ENCODE measurements at places on chromosomes 7 and 10. TPM values are rescaled to one million over a fixed set of nuclear protein-coding genes. Genes with fewer than 3 reads are reported as not detected.

TDRD1 gene
- total RNA-seq, result 4.0 TPM

DNA sequence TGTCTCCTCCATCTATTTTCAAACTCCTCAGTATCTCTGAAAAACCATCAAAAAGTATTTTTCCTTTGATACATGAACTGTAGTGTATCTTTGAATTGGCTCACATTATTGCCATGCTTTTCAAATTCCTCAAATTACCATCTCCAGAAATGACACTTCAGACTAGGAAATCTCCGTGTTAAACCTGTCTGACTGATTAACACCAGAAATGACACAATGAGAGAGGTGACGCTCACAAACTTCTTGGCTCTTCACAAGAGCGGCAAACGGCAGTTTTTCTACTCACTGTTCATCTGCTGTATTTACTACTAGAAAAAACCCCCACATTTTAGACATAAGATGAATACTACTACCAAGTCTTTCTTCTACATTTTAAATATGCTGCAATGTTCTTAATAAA, 56.6 kb downstream of the MKX start:
- DNase-seq, result no peak

- DNase-seq, result no peak
Observed at GRCh38 chr7:39413636-39414223, 152.5 kb upstream of the YAE1 start.

PARD3 gene
- total RNA-seq, result 34.6 TPM

GFRA1 gene
- total RNA-seq, result 7.3 TPM

- DNase-seq, result no peak
Observed at GRCh38 chr7:107926481-107926880, 35.5 kb downstream of the DLD start.

DNA sequence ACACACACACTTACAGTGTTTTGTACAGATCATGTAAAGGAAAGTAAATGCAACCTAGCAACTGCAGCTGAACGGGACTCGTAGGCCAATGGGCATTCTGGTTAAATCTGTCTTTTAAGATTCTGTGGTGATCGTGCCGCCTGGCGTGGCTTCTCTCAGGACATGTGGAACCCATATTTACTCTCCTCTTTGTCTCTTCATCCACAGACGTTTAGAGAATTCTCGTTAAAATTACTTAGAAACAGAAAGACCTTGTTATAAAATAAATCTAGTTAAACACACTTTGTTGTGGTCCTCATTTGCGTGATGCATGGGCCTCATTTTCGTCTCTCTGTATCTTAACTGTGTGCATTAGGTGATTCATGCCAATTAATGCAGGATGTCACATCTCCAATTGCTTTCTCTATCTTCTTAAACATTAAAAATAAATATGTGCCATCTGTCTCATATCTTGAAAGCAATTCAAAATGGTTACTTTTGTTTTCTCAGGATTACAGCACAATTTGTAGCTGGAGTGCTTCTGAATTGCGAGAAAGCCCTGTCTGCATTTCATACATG, 11.5 kb downstream of the KLF6 start:
- DNase-seq, result no peak

DNA sequence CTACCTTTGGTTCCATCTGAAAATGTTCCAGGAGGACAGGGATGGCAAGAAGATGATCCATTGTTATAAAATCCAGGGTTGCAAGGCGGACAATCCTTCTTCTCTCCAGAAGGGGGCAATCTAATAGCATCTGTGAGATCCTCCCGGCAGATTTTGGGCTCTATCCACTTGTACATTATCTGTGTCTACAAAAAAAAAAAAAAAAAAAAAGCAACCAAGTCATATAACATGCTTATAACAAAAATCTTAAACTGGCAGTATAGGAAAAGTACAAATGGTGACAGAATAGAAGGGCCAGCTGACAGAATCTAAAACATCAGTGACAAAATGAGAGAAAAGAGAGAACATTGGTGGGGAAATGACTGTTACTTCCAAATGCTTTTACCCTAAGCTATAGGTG, 132.7 kb downstream of the ELAPOR2 start:
- DNase-seq, result no peak

SPDYE8 gene
- total RNA-seq, result not detected

- DNase-seq, result no peak
Observed at GRCh38 chr10:125599194-125599593, 83.8 kb downstream of the TEX36 start.

DNA sequence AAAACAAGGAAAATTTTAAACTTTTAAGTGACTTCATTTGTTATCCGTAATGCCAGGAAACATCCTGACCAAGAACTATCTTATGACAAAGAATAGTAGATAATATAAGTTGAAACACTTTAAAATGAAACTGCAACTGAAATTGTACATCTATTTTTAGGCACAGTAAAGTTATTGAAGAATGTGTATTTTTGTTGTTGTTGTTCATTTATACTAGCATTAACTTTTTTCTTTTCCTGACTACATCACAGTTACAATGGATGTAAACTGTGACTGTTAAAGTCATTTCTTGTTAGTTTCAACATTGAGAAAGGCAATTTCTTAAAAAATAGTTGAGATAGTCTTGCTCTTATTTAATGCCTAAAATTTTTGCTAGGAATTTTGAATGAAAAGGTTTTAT, 2.6 kb downstream of the CPED1 start:
- no peak for DNase-seq

MALRD1 gene
- 1.1 TPM for total RNA-seq

PGAM2 gene
- 1,123 TPM for total RNA-seq

GRCh38 chr10:52955337-52955736, 182.8 kb upstream of the MBL2 start:
- no peak for DNase-seq

XPNPEP1 gene
- total RNA-seq, result 43.6 TPM

ACTR3C gene
- 5.7 TPM for total RNA-seq

CC2D2B gene
- 0.22 TPM for total RNA-seq

DNA sequence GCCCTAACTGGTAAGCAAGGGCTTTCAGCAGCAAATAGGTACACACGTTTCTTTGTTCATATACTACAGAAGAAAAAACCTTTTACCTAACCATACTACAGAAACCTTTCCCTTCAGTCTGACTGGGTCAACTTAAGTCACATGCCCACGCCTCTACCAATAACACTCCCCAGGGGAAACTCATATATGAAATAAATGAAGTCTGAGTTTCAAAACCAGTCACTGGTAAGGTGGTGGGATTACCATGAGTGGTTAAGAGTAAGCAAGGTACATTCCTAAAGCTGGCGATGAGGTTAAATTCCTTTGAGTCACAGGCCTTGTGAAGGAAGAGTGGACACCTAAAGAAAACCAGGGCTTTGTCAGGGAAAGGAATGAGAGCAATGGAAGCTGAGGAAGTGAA, 21.4 kb upstream of the KIF20B start:
- no peak for DNase-seq

DNA sequence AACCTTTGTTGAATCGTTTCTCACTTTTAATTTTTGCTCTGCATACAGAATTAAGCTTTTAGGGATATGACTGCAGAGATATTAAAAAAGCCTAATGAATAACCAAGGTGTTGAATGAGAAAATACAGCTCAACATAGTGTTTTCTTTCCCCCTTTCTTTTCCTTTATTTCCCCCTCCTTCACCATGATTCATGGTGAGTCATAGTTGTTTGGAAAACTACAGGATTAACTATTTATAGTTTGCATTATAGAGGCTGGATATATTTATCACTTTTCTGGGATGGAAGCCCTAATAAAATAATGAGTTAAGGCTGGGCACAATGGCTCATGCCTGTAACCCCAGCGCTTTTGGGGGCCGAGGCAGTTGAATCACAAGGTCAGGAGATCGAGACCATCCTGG, 115.0 kb downstream of the DNAJB9 start:
- DNase-seq, result no peak

- no peak for DNase-seq
Observed at GRCh38 chr10:3119796-3120459, 52.6 kb downstream of the PFKP start.

FGFR2 gene
- total RNA-seq, result 0.70 TPM

- no peak for DNase-seq
Observed at GRCh38 chr7:35848725-35849124, 47.9 kb downstream of the SEPTIN7 start.

GRCh38 chr7:23044581-23044980, 30.7 kb upstream of the HYCC1 start:
- DNase-seq, result no peak

ECD gene
- total RNA-seq, result 15.3 TPM

CDK5 gene
- 6.7 TPM for total RNA-seq

- DNase-seq, result no peak
Observed at GRCh38 chr10:34151931-34152330, 663.2 kb downstream of the PARD3 start.

DNA sequence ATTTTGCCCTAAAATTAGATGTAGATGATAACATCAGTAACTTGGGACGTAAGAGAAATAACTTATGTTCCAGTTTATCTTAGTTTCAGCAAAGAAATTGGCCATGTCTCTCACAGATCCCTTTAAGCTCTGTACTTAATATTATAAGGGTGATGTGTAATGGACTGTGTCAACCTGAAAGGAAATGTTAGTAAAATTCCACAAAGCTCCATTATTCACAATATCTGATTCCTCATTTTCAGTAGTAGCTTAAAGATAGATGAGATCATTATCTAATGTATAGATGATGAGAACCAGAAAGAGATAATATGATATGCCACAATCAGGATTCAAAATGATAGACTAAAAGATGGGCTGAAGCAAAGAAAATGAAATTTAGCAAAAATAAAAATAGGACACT, 316.8 kb upstream of the CHRM2 start:
- DNase-seq, result no peak

DNA sequence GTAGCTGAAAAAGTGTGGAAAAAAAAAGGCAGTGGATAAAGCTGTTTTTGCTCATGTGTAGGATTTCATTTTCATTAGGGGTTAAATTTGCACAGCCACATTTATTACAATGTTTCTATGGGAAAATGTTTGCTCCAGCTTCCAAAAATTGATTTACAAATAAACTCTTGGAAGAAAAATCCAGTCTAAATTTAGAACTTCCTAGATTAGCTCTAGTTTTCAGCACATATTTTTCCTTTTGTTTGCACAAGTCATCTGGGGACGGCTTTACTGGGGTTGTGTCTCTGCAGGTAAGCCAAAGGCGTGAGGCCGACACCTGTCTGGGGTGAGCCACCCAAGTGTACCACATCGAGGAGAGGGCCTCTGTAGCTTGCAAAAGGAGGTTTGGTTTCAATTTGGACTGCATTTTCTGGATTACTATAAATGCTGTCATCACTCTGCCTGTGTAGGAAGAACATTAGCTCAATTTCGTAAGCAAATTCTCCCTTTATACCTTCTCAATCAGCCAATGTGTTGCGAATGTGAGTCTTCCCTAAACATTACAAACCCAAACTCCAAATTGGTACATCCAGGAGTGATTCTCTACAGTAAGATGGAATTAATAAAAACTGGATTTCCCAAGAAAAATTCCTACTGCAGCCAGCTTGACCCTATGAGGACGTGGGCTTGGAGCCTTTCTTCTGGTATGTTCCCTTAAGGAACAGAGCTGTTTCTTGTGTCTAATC, 89.5 kb upstream of the ZNF438 start:
- no peak for DNase-seq

EN2 gene
- 0.11 TPM for total RNA-seq

GRCh38 chr10:107022600-107023354, 141.7 kb downstream of the SORCS1 start:
- no peak for DNase-seq

DNA sequence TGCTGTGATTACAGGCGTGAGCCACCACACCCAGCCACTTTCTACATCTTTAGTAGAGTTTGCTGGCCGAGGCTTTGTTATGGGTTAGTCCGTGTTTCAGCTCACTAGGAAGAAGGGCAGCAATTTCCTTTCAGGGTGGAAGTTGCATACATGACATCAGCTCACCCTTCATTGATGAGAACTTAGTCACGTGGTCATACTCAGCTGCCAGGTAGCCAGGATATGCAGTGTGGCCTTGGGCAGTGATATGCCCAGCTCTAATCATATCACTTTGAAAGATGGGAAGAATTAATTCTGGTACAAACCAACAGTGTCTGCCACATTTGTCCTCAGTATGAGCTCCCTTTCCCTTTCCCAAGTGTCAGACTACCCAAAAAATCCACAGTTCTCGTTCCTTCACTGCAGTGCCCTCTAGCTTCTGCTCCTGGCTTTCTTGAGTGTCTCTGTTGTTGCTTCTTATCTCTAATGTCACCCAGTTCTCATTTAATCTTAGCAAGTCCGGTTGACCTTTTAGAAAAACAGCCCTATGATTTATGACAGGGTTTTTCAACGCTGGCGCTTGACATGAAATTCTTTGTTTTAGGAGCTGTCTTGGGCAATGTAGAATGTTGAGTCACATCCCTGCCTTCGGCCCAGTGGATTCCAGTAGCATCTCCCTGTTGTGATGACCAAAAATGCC, 108.7 kb upstream of the ITGB1 start:
- DNase-seq, result no peak

RBM17 gene
- total RNA-seq, result 65.7 TPM

- no peak for DNase-seq
Observed at GRCh38 chr7:92051655-92052054, 82.6 kb downstream of the CYP51A1 start.

HTR5A gene
- total RNA-seq, result not detected

GRCh38 chr7:122363144-122363543, 58.6 kb upstream of the FEZF1 start:
- DNase-seq, result no peak

GRCh38 chr10:113304726-113305125, 248.1 kb upstream of the HABP2 start:
- no peak for DNase-seq

- no peak for DNase-seq
Observed at GRCh38 chr10:34740321-34740720, 74.8 kb downstream of the PARD3 start.

DNA sequence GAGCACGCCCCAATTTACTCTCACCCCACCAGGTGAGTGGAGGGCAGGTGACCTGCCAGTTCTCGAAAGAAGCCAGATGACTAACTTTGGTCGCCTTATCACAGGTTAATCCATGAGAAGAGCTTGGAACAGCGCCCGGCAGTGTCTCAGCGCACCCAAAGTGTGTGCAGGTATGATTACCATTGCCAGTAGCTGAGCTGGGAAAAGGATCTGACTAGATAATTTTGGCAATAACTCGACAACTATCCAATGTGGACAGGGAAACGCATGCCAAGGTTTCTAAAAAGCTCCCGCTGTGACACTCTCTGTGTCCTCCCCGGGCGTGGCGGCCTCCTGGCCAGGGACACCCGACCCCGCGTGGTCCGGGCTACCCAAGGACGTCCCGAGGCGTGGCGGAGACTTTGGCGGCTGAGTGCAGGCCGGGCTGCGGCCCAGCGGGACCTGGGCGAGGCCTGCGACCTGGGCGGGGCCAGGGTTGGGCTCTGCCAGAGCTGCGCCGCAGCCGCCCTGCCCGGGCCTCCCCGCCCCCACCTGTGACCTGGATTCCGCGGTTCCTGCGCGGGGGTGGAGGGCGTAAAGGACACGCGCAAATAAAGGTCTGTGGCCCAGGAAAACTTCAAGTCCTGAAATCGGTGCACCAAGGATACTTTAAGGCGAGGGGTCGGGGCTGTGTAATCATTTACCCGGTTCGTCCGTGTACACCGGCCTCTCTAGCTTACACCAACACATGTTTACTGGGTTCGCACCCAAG, 13.7 kb upstream of the WAPL start:
- peak; percentile 91 for DNase-seq

GRCh38 chr10:101291331-101292193, 62.3 kb upstream of the LBX1 start:
- DNase-seq, result peak; percentile 80

GRCh38 chr7:31935124-31936054, 134.8 kb downstream of the PDE1C start:
- no peak for DNase-seq

All from Right ventricle myocardium inferior (tissue), 1 donor.